Ascending aorta (tissue), 2 donors: ENCODE measurements at places on chromosomes 1 and 21.

DNA sequence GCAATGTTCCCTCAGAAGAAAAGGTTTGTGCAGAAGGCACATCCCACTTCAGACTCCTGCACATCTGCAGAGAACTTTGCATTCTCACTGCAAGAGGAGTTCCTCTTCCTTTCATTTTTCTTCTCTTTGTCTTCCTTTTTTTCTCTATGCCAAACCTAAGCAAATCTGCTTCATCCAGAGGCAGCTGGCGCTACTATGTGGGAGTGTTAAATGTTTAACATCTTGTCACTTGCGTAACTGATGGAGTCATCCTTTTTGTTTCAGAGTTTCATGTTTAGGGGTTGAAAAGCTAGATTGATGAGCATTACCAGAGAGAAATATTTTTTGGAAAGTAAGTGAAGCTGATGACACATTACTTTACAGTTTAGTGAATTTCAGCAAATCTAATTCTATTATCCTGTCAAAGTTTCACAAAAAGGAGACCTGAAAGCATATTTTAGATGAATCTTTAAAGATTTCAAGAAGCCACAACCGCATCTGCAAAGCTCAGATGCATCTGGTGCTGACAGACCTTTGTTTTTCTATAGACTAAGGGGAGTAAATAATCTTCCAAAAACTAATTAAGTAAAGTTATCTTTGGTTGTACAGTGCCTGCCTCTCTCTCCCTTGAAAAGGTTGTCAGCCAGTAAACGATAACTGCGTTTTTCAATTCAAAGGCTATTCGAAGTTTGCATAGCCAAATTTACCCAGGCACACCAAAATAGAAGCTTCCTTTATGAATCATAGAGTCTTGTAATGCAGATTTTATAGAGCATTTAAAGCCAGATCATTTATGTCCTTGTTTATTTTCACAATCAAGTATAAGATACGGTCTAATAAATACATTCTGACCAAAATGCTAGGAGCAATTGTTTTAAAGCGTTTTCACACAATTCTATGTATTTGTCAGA is 1.2 kb upstream of the LRRC53 start:
- DNase-seq, result no peak

DNA sequence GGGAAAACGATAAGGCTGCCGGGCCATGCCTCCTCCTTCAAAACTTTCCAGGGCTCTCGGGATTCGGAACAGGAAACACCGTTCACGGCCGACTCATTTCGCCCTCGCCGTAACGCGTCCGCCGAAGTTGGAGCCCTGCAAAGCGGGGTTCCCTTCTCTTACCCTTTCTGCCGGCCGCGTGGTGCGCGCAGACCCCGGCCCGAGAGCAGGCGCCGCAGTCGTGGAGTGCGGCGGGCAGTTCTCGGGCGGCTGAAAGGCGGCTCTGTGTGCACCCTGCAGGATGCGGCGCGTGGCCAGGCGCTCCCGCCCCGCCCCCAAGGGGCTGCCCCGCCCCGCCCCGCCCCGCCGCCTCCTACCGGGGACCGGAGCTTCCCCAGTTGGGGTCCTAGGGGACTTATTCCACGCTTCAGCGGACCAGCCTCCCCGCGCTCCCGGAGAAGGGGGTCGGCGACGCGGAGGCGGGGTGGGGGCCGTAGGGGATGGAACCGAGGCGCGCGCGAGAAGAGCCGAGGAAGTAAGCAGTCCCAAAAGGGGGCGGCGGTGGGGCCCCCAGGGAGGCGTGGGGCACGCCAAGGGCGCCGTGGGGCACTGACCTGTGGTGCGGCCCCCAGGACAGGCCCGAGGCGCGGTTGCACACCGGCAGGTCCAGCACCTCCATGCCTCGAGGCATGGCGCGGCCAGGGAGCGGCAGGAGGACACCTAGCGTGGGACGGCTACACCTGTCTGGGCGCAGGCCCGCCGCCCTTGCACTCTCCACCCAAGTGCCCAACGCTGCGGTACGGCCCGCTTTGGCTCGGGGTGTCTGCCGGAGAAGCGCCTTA is at the start of gene MCOLN2:
Gene MCOLN2, minus strand, starts transcription at position 268 of the 821 bp plus-strand sequence. Its CDS starts 241 bp downstream, at position 27.
- no peak for DNase-seq

DNA sequence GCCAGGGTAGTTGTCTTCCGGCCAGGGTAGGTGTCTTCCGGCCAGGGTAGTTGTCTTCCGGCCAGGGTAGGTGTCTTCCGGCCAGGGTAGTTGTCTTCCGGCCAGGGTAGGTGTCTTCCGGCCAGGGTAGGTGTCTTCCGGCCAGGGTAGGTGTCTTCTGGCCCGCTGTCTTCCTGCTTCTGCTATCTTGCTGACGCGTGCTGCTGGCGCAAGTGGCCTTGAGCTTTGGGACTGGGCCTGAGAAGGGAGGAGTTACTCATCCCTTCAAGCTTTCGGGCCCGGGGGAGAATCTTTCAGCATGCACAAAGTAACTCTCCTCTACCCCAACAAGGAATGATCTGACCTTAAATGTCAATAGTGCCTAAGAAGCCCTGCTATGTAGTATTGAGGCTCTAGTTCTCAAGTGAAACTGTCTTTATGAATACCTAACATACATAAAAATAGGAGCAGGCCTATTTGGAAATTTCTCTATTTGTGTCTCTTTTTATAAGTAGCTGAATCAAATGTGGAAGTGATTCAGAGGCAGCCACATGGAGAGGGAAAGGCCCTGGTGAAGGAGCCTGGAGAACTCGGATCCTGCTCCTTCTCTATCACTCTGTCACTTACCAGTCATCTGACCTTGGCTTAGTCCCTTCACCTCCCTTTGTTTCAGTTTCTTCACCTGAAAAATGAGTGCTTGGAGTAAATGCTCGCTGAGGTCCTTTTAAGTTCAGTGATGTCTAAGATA is 65.6 kb downstream of the RGL1 start:
- DNase-seq, result peak; percentile 81

- no peak for DNase-seq
Observed at GRCh38 chr1:231616667-231617066, 9.9 kb upstream of the DISC1 start.

DNA sequence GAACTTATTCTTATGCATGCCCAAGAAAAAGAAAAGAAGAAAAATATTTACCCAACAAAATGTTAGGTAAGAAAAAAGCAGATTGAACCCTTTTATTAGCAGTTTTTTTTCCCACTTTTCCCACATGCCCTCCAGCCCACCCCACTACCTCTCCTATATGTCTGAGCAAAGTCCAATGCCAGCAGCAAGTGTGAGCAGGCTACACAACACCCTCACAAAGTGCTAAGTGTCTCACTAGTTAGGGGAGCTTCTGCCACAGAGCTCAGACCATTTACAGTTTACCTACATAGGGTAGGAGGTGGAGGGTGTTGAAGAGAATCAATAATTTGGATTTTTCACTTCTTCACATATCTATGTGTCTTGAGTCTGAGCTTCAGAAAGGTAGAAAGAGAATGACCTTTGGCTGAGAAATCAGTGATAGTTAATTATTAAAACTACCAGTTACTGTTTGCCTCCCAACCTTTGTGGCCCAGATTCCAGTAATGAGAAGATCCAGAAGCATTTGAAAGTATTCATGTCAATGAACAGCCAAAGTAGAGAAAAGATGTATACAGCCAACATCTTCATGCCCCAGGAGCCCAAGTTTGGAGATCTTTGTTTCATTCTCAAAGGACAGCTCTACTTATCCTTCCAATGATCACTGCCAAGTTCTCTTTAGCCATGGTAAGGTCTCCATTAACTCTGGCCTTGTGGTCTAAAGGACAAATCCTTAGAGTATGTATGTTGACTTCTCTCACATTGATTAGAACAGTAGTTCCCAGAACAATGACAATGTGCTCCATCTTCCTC is 26.2 kb downstream of the OR10J5 start:
- DNase-seq, result no peak
